ENCODE measurements at places on chromosomes 2 and 18. TPM values are rescaled to one million over a fixed set of nuclear protein-coding genes. Genes with fewer than 3 reads are reported as not detected.

DNA sequence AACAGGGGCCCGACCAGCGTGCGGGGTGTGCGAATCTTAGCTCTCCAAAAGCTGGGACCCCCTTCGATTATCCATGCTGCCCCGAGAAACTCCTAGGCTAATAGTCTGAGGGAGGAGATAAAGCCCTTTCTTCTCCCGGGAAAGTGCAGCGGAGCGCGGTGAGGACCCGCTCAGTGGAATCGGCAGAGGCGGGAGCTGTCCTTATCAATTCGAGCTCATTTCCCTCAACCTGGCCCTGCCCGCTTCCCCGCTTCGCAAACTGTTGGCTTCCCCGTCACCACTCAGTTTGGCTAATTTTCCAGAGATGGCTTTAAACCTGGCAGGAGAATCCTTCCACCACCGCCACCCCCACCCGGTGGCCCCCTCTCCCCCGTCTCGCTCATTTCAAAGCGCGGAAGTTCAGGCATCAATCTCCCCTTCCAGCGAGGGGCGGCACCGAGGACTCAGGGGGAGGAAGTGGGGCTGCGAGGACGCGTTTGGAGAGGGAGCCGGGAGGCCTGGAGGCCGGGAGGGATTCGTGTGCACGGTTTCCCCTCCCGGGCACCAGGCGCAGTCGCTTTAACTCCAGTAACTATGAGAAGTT lies 1.6 kb downstream of the KLHL14 start:
- no peak for DNase-seq

GRCh38 chr2:141341444-141341843 lies 789.4 kb downstream of the LRP1B start:
- no peak for DNase-seq

DNA sequence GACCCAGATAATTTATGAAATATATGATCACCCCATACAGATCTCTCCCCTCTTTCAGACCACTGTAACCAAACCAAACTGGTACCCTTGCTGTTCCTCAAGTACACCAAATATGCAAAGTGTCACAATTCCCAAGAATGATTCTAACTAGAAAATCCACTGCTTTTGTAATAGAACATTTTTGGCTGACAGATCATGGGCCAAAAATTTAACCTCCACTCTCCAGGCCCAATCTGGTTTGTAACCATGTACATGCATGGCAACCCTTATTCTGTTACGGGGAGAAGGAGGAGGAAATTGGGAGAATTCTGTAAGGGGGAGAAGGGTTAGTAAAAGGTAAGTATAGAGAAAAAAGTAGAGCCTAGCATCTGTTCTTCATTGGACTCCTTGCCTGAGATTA lies 62.0 kb downstream of the IKZF2 start:
- DNase-seq, result no peak

GRCh38 chr2:33116799-33117198 lies 170.0 kb downstream of the LTBP1 start:
- no peak for DNase-seq

- no peak for DNase-seq
Observed at GRCh38 chr2:203796248-203797010, 71.1 kb upstream of the CTLA4 start.

DNA sequence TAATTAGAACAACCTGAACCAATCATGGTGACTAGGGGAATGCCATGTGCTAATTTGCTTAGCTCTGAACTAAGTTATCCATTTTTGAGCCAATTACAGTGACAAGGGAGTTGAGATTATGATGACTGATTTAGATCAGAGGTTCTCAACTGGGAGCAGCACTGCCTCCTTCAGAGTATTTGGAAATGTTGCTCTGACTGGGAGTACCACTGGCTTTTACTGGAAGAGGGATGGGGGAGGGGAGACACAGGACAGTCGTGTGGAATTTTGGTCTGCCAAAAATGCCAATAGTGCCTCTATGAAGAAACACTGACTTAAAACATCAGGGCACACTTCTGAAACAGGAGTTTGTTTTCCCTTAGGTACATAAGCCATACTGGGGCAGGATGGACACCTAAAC lies 48.1 kb upstream of the VPS54 start:
- no peak for DNase-seq

DNA sequence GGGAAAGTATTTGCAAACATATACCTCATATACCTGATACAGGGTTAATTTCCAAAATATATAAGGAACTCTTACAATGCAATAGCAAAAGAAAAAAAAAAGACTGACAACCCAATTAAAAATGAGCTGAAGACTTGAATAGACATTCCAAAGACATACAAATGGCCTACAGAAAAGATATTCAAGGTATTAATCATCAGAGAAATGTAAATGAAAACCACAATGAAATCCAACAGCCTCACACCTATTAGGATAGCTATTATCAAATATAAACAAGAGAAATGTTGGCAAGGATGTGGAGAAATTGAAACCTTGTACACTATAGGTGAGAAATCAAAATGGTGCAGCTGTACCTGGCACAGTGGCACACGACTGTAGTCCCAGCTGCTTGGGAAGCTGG lies 25.7 kb downstream of the NR4A2 start:
- no peak for DNase-seq

DNA sequence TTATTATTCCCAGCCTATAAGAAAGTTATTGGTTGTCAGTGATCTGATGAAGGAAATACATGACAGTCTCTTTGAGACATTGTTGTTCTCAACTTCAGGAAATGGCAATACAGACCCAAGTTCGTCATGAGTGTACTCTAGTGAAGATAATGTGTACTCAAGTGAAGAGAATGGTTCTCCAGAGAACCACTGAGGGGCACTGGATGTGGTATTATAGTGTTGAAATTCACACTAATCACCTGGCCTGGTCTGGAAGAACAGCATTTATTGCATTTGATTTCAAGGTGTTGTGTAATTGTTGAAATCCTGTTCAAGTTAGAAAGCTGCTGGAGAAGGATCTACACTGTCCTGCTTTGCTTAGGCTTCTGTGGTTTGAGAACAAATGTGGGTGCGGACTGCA lies 23.4 kb upstream of the OTX1 start:
- no peak for DNase-seq

DNA sequence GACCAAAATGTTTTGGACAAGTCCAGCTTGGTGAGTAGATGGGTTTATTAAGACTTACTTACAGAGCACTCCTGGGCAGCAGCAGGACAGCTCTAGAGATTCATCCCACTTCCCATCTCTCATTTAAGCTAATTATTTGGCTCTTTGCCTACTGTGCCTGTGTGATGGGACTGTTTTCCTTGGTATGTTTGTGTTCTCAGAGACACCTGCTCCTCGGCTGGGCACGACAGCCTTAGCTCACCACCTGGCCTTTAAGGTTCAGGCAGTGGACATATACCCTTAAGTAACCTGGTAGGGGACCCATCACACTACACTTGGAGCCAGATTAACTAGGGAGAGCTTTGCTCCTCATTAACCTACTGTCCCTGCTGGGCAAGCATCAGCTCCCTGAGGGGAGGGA lies 41.7 kb upstream of the EFEMP1 start:
- DNase-seq, result no peak

The RBM44 gene
- 0.75 TPM for total RNA-seq

DNA sequence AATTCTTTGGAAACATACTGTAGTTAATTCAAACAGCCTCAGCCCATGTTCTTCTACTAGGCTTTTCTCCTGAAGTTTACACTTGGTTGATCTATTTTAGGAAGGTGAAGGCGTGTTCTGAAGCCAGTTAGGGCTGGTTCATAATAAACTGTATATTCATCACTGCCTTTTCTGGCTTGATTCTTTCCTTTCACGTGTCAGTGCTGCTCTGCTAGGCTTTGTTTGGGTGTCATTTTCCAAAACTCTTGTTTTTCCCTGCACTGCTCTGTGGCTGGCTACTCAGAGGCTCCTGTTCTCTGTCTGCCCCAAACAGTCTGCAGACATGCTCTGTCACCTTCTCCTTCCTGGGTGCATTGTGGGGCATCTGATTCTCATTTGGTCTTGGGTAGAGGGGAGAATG lies 136.1 kb downstream of the PARD3B start:
- no peak for DNase-seq

DNA sequence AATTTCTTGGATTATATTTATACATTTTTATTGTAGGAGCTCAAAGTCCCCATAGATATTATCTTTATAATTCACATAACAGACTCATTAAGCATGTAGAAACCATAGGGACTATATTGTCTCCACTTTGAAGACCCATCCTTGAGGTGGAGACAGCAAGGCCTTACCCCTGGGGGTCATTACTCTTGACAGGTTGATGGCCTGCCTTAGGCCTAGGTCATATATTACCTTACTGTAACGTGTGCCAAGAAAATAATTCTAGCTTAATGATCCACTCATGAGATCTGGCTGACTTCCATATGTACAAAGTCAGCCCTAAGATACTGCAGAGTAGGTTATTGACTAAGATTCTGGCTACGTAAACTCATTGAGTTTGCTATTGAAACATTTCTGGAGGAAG lies 65.4 kb upstream of the GLS start:
- DNase-seq, result no peak

The TNS1 gene
- 91.6 TPM for total RNA-seq

The LBX2 gene
- total RNA-seq, result 2.7 TPM

- DNase-seq, result no peak
Observed at GRCh38 chr18:75474332-75474731, 46.8 kb upstream of the SMIM21 start.

DNA sequence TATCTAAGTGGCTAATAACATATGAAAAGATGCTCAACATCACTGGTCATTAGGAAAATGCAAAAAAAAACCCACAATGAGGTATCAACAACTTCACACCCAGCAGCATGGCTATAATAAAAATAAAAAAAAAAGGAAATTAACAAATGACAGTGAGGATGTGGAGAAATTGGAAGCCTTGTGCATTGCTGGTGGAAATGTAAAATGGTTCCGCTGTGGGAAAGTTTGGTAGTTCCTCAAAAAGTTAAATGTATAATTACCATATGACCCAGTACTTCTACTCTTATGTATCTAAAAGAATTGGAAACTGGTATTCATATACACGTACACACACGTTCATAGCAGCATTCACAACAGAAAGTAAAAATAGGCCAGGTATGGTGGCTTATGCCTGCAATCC lies 15.5 kb upstream of the CACNB4 start:
- DNase-seq, result no peak

- DNase-seq, result no peak
Observed at GRCh38 chr2:215002500-215002899, 135.9 kb downstream of the ABCA12 start.

The RHBDD1 gene
- 22.6 TPM for total RNA-seq

The CYP20A1 gene
- total RNA-seq, result 17.6 TPM

GRCh38 chr18:41870817-41871216 lies 84.2 kb upstream of the PIK3C3 start:
- no peak for DNase-seq

All from liver (tissue), 10 donors.